CD4-positive, alpha-beta T cell (primary cell): ENCODE measurements at places on chromosomes 6 and 20.
A peak's percentile ranks its signal among the peaks of the same experiment; 100 is the strongest.

DNA sequence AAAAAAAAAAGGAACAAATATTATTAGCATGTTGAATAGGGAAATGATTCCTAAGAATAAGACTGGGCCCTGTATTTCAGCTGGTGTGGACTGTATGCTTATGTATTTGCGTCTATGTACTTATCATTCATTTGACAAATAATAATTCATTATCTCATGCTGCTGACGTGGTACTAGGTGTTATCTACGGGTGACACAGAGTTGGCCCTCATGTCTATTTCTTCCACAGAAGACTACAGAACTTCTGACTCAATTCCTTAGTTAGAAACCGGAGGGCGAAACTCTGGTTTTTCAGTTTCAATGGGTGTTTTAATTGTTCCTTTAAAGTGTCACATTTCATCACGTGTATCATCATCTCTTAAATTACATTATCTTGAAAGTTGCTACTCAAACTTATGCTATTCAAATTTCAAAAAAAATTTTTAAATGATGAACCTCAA, 305.9 kb downstream of the CLIC5 start:
- DNase-seq: peak; percentile 38

GRCh38 chr6:138493413-138493812, 5.9 kb downstream of the NHSL1 start:
- no peak for DNase-seq

DNA sequence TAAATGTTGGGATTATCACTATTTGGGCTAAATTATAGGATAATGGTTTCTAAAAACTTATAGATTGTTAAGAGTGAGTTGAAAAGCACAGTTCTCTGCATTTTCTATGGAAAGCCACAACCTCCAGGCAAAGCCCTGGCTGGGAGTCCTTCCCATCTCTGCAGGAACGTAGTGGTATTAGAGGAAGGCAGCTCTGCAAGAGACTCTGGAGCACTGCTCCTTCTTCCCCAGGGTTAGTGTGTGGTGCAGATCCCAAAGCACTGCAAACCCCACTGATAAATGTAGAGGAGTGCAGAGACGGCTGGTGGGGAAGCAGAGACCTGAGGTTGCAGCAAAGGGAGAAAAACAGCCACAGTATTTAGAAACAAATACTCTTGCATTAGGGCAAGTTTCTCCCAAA, 225.3 kb downstream of the TINAG start:
- DNase-seq: no peak

GRCh38 chr20:53567379-53567917, 26.2 kb downstream of the ZNF217 start:
- DNase-seq: no peak

GRCh38 chr6:6547110-6547879, 41.2 kb upstream of the LY86 start:
- DNase-seq: peak; percentile 85

- no peak for DNase-seq
Measured at GRCh38 chr20:58800134-58800871, 50.4 kb downstream of the GNAS-AS1 start.

DNA sequence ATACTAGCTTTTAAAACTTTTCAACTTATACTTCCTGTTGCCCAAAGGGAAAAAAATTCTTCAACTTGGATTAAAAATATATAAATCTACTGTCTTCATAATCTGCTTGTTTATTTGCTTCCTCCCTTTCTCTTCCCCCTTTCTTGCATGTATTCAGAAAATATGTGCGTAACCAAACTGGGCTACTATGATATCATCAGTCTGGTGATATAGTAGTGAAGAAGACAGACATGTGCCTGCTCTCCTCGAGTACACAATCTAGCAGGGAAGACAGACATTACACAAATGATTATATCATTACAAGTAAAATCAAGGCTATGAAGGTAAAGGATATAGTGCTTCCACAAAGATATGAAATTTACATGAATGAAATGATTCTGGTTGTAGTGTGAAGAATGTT, 31.0 kb downstream of the IBTK start:
- no peak for DNase-seq

DNA sequence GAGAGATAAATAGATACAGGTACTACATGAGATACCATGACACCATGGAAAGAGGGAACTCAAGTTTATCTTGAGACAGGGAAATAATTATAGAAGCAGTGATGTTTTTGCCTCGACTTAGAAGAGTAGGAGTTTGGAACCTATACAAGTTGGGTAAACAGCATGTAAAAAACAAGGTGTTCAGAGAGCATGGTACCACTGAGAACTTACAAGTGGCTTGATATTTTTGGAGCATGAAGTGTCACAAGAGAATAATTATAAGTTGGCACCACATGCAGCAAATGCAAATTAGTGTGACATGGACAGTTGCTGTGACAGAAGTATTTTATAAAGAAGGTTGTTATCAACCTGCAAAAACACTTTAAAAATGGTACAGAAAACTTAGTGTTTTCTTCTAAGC, 47.1 kb upstream of the SCAF8 start:
- DNase-seq: no peak

DNA sequence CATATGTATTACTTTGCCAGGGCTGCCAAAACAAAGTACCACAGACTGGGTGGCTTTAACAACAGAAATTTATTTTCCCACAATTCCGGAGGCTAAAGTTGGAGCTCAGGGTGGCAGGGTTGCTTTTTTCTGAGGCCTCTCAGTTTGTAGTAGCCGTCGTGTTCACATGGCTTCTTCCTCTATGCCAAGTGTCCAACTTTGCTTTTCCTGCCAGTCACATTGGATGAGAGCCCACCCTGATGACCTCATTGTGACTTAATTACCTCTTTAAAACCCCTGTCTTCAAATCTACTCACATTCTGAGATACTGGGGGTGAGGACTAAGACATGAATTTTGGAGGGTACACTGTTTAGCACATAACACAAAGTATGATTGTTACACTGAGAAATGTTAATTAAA, 9.9 kb upstream of the ECT2L start:
- DNase-seq: no peak

DNA sequence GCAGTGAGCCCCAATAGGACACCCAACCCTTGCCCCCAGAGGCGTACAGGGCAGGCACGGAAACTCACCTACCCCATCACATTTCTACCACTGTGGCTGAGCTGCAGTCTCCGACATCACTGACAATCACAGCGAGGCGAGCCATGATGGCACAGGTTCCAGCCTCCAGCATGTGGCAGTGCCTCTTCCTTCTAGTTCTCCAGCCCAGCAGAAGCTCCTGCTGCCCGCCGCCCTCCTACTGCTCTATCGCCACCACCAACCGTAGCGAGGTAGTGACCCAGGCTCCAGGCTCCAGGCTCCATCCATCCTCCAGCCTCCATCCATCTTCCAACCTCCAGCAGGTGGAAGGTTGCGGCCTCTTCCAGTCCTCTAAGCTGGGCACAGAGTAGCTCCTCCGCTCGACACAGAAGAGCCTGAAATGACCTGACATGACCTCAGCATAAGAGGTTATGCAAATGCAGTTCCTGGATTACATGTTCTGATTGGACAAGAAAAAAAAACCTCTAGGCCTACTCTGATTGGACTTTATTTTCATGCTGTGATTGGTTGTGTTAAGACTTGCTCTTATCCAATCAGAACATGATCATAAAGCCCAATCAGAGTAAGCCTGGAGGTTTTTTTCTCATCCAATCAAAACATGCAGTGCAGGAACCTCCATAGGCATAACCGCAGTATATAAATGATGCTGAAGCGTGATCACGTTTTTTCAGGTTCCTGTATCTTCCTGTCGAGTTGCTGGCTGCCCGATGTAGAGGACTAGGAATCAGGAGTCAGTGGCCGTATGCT, 438.9 kb upstream of the ZNF337 start:
- no peak for DNase-seq

- no peak for DNase-seq
Measured at GRCh38 chr20:50516180-50516934, 6.2 kb downstream of the PTPN1 start.

DNA sequence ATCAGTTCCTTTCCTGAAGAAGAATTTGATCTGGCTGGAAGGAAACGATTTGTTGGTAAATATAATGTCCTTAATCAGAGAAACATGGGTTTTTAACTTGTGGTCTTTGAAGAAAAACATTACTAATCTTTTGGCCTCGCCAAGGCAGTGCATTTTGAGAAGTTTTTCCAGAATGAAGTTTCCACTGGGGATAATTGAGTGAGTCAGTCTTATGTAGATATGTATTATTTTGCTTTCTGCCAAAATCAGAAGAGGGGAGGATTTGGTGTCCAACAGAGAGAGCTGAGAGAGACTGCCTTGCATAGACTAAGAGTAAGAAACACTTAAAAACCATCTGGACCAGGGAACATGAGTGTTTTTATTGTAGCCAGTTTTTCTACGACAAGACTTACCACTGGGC, 79.9 kb downstream of the FNDC1 start:
- DNase-seq: no peak

GRCh38 chr6:9983168-9983567, 431.7 kb downstream of the TFAP2A start:
- DNase-seq: no peak

GRCh38 chr6:46370622-46371021, 120.6 kb downstream of the RCAN2 start:
- DNase-seq: no peak

DNA sequence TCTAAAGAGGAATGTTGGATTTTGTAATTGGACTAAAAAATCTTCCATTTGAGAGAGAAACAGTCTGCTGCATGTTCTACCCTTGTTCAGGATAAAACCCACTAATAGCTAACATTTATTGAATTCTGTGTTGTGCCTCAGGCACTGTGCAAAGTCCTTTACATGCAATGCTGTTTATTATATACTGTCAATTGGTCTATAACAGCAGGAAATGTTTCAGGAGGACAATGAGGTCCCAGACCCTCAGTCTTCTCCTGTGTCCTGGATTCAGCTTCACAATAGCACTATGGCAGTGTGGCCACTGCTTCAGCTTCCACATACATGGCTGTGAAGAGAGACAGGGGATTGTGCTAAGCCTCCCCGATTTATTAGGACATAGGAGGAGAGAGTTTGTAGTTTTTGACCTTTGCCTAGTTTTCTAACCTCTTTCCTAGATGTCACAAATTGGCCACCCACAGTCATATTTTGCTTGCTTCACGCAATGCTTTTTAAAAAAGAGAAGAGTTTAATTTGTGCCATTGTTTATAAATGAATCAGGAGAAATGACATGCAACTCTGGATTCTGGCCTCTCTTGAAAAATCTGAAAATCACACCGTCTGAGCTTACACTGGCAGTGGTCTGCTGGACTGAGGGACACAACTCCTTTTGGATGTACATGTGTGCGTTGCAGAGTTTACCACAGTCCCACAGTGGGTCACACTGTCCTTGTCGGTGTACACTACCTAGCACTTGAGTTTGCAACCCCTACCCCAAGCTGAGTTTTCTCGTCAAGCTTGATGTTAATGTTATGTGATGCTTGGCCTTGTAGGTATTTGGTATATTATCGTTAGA, 11.3 kb downstream of the PTPN1 start:
- no peak for DNase-seq

- no peak for DNase-seq
Measured at GRCh38 chr6:44851176-44851575, 463.7 kb downstream of the CDC5L start.

DNA sequence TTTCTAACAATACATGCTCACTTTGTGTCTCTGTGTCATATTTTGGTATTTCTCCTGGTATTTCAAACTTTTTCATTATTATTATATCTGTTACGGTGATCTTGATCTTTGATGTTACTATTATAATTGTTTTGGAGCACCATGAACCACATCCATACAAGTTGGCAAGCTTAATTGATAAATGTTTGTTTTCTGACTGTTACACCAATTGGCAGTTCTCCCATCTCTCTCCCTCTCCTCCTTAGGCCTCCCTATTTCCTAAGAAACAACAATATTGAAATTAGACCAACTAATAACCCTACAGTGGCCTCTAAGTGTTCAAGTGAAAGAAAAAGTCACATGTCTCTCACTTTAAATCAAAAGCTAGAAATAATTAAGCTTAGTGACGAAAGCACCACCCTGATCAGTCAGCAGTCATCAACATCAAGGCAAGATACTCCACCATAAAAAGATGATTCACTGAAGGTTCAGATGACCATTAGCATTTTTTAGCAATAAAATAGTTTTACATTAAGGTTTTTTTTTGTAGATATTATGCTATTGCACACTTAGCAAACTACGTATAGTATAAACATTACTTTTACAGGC, 61.5 kb downstream of the IBTK start:
- DNase-seq: no peak

- DNase-seq: no peak
Measured at GRCh38 chr6:1832844-1833787, 223.4 kb downstream of the FOXC1 start.

DNA sequence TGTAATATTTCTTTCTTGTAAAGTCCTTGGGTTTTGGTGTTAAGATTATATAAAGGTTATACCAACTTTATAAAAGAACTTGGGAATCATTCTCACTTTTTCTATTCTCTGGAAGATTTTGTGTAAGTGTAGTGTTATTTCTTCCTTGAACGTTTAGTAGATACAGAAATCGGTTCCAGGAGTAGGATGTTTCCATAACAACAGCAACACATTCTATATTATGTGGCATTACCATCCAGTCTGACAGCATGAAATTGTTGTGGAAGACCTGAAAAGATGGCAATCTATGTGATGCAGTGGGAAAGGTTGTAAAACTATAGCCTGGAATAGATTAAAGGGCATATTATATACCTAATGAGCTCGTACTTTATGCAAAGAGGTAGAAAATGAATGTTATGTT, 13.8 kb downstream of the ECT2L start:
- no peak for DNase-seq

DNA sequence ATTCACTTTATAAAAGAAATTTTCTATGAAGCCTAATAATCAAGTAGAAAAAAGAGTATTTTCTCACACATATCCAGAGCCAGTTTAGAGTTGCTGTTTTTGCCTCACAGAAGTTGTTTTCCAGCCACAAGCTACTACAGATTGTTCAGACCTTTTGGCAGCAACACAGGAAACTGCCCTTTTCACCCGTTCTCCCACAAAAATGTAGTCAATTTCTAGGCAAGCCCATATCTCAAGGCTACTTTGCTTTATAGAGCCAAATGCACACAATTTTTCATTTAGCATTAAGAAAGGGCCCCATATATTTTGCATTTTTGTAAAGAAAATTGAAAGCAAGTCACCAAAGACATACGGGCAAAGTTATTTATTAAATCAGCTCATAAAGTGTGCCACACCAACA, 49.5 kb downstream of the EPB41L2 start:
- no peak for DNase-seq

DNA sequence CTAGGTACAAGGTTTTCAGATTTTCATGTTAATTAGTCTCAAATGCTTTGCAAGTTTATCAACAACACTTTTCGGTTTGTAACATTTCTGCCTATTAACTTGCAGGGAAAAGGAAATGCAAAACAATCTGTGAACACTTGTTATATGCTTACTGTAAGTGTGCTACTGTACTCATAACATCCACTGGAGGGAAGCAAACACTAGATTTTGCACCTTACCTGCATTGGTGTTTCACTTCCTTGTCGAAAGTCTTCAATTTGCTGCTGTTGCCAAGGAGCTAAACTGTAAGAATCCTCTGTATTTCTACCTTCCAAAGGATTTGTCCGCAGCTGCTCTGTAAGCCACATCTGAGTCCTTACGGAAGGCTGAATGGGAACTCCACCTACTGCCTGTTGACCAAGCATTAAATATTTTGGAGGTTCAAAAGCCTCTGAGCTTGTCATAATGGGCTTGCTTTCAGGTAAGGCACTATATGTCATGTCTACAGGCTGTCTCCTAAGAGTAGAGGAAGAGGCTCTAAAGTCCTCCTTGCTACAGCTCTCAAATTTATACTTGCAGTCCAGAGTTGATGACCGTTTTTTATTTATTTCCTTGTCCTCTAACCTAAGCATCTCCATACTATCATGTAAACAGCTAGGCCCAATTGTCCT, 17.3 kb downstream of the PLN start:
- peak; percentile 75 for DNase-seq

- no peak for DNase-seq
Measured at GRCh38 chr20:63254606-63255384, 532 bp upstream of the NKAIN4 start.

- DNase-seq: no peak
Measured at GRCh38 chr20:57097245-57097915, 169.1 kb downstream of the BMP7 start.
